ENCODE measurements at places on chromosomes 16 and 17.

GRCh38 chr17:17653343-17653742 lies 27.9 kb upstream of the RAI1 start:
- no peak for DNase-seq

DNA sequence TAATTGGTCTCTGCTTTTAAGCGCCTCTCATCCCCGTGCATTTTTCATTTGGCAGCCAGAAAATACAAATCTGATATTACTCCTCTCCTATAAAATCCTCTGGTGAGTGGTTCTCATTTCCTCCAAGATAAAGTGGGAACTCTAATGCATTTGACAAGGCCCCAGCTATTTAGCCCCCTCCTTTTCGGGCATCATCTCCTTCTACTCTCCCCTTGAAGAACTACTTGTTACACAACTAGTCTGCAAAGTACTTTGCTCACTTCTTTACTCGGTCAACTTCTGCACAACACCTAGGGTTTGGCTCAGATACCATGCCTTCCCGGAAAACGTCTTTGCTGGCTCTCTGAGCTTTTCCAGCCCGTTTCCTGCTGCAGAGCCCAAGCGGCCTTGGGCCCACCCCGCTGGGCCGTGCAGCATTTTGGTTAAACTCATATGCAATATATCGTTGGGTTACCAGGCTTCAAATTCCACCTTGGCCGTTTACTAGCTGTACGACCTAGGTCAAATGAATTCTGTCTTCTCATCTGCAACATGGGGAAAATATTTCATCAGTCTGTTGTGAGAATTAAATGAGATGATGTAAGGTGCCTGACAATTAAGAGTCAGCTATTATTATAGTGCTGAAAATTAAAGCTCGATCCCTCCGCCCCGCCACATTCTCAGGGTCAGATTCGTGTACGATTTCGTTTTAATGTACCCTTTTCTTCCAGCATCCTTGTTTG lies 883 bp upstream of the TAF15 start:
- DNase-seq = no peak

DNA sequence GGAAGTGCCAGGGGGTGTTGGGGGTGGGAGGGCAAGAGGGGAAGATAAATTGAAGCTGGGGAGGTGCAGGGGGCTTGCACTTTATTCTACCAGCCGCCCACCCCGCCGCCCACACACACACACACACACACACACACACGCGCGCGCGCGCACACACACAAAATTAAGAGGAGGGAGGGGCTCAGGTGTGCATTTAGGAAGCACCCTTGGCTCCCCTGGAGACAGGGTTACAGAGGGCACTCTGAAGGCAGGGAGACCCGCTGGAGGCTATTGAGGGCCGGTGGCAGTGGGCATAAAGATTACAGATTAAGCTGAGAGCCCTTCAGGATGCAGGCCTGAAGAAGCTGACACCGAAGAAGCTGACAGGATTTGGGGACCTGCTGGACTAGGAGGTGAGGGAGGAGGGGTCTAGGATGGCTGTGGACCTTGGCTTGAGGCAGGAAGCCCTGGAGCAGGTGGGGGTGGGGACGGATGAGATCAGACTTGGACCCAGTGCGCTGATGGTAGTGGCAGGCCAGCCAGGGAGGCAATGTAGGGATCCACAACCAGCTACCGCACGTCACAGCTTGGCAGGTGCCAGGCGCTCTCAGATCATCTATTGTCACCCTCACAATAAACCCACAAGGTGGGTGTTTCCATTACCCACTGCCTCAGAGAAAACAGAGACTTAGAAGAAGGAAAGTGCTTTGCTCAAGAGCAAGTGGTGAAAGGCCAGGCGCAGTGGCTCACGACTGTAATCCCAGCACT lies 772 bp upstream of the SAMD14 start:
- DNase-seq = peak; percentile 33

DNA sequence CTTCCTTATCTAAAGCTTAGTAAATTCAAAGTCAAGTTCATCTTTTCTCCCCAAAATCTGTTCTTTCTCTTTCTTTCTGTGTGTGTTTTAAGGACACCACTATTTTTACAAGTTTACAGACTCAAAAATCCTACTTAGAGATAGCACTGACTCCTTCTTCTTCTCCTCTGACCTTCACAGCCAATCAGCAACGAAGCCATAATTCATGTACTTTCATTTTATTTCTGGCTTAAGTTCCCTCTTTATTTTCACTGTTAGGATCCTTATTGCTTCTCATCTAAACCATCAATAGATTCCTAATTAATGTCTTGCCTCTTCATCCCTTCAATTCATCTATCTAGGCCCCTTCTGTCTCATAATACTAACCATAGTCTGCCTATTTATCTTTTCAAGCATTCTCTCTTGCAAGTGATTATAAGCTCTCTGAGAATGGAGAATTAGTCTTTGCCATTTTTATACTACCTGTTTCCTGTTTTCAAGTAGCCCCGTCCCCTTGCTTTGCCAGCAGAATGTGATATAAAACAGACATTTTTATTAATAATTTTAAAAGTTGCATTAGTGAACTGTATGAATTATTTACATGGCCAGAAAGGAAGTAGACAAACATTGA lies 27.0 kb downstream of the CDC27 start:
- no peak for DNase-seq

DNA sequence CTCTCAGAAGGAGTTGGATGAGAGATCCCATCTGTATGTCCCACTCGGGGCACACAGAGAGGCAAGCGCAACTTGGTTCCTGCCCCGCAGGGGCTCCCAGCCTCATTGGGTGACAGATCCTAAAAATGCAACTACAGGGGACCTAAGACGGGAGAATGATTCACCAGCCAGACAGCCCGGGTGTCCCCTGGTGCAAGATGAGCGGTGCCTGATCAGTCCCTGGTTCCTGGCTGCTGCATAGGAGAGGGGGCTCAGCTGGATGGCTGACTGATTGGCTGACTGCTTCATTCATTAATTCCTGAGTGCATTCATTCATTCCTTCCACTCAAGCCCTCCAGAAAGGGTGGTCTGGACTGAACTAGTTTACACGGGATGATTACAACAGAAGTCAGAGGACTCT lies 22.0 kb downstream of the WNT3 start:
- no peak for DNase-seq

DNA sequence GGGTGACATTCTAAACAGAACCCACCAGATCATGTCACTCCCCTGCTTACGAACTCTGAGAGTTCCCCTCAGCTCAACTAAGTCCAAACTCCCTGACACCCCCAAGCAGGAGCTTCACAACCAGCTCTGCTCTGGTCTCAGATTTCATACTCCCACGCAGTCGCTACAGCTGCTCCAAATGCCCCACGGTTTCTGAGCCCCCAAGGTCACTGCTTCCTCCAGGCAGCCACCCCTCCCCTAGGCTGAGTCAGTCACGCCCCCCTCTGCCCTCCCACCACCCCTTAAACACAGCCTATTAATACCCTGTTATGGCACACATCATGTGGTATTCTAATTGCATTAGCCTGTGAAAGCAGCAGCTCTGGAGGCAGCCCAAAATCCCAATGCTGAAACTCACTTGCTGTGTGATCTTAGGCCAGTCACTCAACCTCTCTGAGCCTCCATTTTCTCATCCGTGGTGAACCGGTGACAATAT lies 51.5 kb downstream of the GSG1L start:
- no peak for DNase-seq

DNA sequence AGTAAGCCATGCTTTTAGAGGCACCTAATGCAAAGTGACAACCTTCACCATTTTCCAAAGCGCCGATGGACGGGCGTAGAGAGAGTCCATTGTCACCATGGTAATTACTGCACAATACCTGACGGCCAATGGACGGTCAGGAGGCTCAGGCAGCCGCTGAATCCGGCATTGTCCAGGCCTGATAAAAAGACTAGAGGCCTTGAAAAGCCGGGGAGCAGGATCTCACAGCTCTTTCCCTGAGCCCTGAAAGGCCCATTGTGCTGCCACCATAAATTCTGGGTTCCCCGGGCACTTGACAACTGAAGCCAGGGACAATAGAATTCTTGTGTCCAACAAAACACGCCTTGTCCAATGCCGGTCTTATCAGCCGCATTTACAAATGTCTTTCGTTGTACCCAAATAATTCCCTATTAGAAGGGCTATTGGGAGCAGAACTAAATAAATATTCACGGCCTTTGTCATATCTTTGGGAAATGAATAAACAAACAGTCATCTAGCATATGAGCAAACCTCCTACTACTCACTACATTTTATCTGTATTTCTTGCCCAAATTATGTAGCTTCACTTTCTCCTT lies 62.4 kb downstream of the CDH11 start:
- no peak for DNase-seq

- no peak for DNase-seq
Observed at GRCh38 chr17:48175692-48176470, 68.3 kb downstream of the SNX11 start.

Data from activated CD4-positive, alpha-beta memory T cell treated with anti-CD3 and anti-CD28 coated beads for 36 hours (primary cell).